Natural killer cell treated with Interleukin-12 subunit alpha and Interleukin-12 subunit beta and Interleukin-15 and Interleukin-18, amount 100 ng/mL, for 72 hours (primary cell): ENCODE measurements at places on chromosomes 3 and 15. TPM values are rescaled to one million over a fixed set of nuclear protein-coding genes. Genes with fewer than 3 reads are reported as not detected.

The UROC1 gene
- total RNA-seq: not detected

The HRG gene
- not detected for total RNA-seq

The GABRA5 gene
- total RNA-seq: not detected

The ISL2 gene
- 1.0 TPM for total RNA-seq

The GPR15 gene
- total RNA-seq: 1.4 TPM

The CFAP20DC gene
- total RNA-seq: 0.71 TPM

DNA sequence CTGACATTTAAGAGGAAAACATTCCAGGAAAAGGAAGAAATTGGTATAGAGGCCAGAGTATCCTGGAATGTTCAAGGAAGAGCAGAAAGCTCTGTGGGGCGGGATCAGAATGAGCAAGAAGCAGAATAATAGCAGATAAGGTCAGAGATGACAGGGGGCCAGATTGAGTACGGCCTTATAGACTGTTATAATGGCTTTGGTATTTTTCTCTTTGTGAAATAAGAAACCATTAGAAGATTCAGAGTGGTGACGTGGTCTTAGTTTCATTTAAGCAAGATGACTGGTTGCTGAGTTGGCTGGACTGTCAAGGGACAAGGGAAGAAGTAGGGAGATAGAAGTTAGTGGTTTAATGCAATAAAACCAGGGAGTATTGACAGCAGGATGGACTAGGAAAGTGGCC, 218.3 kb upstream of the SOX2 start:
- H3K4me3 ChIP-seq: no peak overlapping the region
- no peaks in the 10 kb centered on the region for H3K36me3 ChIP-seq
- H3K27me3 ChIP-seq: no peaks in the 10 kb centered on the region
- no peak for DNase-seq

- no peak for DNase-seq
- no peak overlapping the region for H3K27ac ChIP-seq
- H3K4me1 ChIP-seq: no peaks in the 10 kb centered on the region
Measured at GRCh38 chr3:35779611-35780010, 140.3 kb downstream of the ARPP21 start.

DNA sequence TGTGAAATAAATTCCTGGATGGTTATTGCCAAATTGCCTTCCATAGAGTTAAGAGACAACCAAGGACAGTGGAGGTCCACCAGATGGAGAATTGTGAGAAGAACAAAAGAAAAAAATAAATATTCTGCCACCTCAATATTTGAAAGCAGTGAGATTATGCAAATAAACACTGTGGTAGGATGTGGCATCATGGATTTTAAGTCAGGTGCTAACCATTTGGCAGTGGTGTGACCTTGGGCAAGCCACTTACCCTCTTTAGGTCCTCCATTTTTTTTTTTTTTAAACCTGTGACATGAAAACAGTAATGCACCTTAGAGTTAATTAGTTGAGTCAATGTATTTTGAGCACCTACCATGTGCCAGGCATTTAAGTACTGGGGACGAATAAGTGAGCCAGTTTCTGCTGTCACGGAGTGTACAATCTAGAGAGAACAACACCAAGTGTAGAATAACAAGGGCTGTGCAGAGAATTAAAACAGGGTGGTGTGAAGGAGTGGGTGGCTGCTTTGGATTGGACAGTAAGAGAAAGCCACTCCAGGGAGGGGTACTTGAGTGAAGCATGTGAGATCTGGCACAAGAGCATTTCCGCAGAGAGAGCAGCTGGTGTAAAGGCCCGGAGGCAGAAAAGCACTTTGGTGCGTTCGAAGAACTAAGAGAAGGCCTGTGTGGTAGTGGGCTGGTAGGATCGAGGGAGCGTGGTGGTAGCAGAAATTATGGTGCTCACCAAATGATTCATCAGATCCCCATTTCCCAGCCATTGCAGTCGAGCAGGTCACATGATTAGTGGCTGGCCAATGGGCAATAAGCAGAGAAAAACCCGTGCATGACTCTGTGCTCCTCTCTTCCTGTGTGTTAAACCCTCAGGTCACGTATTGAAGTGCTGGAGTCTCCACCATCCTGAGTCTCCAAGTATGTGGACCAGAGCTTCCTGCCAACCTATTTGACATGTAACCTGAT, 39.2 kb downstream of the CCK start:
- no peaks in the 10 kb centered on the region for H3K27me3 ChIP-seq
- no peak overlapping the region for H3K27ac ChIP-seq
- no peak for DNase-seq
- H3K4me3 ChIP-seq: no peak overlapping the region
- peaks cover 12% of the 10 kb centered on the region for H3K36me3 ChIP-seq

DNA sequence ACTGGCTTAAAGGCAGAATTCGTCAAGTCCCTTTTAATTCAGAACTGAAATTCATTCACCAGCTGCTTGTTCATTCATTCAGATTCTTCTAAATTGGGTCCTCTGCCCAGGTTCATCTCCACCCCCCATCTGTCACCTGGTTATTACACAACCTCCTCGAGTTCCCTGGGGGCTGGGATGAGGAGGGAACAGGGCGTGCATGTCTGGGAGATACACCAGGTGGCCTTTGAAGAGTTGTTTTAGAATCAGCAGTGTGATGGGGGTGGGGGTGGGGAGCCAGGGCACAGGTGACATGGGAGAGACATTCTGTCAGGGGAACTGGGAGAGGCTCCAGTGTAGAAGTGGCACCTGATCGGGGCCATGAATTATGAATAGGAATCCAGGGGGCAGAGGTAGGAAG, 8.2 kb downstream of the SNX33 start:
- no peak for DNase-seq
- no peaks in the 10 kb centered on the region for H3K27me3 ChIP-seq
- no peak overlapping the region for H3K27ac ChIP-seq
- peaks cover 11% of the 10 kb centered on the region for H3K4me1 ChIP-seq
- H3K4me3 ChIP-seq: no peak overlapping the region

DNA sequence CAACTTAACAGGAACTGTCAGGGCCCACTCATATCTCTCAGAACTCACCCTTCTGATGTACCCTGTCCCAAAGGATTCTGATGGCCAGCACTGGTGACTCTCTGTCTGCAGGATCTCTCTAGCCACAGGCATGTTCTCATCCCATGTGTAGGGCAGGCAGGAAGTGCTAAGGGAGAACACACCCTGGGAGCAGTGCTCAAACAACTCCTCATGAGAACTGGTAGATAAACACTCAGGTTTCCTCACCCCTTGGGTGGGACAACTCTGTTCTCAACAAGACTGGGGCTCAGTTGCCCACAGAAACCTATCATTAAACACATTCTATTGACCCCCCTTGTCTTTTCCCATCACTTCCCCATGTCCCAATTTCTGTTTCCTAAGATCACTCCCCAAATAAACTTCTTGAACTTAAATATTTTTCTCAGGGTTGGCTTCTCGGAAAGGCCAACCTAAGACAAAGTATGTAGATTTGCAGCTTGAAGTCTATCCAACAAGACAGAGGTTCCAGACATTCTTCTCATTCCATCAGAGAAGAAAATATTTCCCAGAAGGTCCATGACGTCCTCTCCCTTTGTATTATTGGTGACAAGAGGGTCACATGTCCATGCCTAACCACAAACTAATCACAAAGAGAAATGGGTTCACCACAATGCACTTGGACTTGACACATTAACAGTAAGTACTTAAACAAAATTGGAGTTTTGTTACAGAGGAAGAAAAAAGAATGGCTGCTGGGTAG, 276.6 kb upstream of the GADL1 start:
- no peaks in the 10 kb centered on the region for H3K36me3 ChIP-seq
- no peak for DNase-seq
- no peak overlapping the region for H3K4me3 ChIP-seq

GRCh38 chr3:51024765-51025632, 350.3 kb downstream of the DOCK3 start:
- H3K4me1 ChIP-seq: peaks cover 45% of the 10 kb centered on the region
- H3K36me3 ChIP-seq: peaks cover 16% of the 10 kb centered on the region
- peak; percentile 65 for DNase-seq
- peak overlapping the region; percentile 56 for H3K27ac ChIP-seq
- H3K27me3 ChIP-seq: no peaks in the 10 kb centered on the region

- no peak for DNase-seq
- H3K27me3 ChIP-seq: no peaks in the 10 kb centered on the region
- H3K36me3 ChIP-seq: peaks cover 5% of the 10 kb centered on the region
- H3K4me1 ChIP-seq: no peaks in the 10 kb centered on the region
- no peak overlapping the region for H3K27ac ChIP-seq
- H3K4me3 ChIP-seq: no peak overlapping the region
Measured at GRCh38 chr3:20648294-20648693, 462.3 kb upstream of the SGO1 start.

- H3K27ac ChIP-seq: no peak overlapping the region
- peaks cover 45% of the 10 kb centered on the region for H3K27me3 ChIP-seq
- DNase-seq: no peak
- no peak overlapping the region for H3K4me3 ChIP-seq
Measured at GRCh38 chr15:62307551-62307950, 142.5 kb upstream of the C2CD4B start.

GRCh38 chr3:128416578-128417211, 50.0 kb downstream of the DNAJB8 start:
- no peak overlapping the region for H3K27ac ChIP-seq
- no peak for DNase-seq
- no peak overlapping the region for H3K4me3 ChIP-seq
- no peaks in the 10 kb centered on the region for H3K27me3 ChIP-seq
- H3K36me3 ChIP-seq: no peaks in the 10 kb centered on the region

GRCh38 chr3:133246773-133247172, 153.1 kb upstream of the BFSP2 start:
- no peak for DNase-seq
- H3K27ac ChIP-seq: no peak overlapping the region
- no peak overlapping the region for H3K4me3 ChIP-seq
- H3K27me3 ChIP-seq: peaks cover 5% of the 10 kb centered on the region
